ENCODE measurements at places on chromosomes 1 and 21. TPM values are rescaled to one million over a fixed set of nuclear protein-coding genes. Genes with fewer than 3 reads are reported as not detected.

DNA sequence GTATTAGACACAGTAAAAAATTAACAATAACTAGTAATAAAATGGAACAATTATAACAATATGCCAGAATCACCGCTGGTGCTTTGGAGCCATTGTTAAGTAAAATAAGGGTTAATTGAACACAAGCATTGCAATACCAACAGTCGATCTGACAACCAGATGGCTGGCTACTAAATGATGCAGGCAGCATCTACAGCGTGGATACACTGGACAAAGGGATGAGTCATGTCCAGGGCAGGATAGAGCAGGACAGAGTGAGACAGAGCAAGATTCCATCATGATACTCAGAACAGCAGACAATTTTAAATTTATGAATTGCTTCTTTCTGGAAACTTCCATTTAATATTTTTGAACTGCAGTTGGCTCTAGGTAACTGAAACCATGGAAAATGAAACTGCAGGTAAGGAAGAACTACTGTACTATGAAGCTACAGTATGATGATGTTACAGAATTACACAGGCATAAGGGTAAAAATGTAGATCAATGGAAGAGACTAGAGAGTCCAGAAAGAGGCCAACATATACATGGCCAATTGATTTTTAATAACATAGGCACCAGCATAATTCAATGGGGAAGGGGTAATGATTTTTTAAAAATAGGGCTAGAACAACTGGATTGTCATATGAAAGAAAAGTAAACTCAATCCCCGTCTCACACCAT lies 168.7 kb downstream of the RRAGC start:
- DNase-seq = no peak

- no peak for DNase-seq
Measured at GRCh38 chr1:236342403-236343245, 51.5 kb upstream of the EDARADD start.

GRCh38 chr1:109761227-109762038 lies 2.3 kb downstream of the EPS8L3 start:
- no peak for DNase-seq

DNA sequence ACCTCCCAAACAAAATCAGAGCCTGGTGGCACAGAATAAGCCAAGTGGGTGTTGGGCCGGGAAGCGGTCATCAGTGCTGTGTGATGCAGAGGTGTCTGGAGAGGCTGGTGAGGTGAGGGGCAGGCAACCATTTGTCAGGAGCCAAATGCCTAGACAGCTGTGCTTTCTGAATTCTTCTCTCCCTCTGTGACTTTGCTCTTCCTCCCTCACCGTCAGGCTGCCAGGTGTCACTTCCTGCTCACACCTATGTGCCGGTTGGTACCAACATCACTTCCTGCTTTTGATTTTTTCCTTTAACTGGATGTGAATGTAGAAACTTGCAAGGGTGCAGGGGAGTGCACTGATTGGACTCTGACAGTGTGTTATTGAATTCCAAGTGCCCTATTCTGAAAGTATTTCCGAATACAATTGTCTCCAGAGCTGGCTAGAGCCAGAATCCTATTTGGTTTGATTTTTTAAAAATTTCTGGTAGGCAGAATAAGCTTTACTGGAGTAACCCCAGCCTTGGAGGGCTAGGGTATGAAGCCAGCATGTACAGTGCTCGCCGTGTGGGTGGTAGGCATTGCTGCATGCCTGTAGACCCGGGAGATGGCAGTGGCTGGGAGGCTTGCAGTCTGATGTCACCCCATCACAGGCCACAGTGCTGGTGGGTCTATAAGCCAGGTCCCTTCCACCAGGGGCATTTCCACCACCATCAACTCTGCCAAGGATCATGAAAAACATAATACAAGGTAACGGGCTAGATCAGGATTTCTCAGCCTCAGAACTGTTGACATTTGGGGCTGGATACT lies 210.9 kb downstream of the KAZN start:
- DNase-seq = no peak

DNA sequence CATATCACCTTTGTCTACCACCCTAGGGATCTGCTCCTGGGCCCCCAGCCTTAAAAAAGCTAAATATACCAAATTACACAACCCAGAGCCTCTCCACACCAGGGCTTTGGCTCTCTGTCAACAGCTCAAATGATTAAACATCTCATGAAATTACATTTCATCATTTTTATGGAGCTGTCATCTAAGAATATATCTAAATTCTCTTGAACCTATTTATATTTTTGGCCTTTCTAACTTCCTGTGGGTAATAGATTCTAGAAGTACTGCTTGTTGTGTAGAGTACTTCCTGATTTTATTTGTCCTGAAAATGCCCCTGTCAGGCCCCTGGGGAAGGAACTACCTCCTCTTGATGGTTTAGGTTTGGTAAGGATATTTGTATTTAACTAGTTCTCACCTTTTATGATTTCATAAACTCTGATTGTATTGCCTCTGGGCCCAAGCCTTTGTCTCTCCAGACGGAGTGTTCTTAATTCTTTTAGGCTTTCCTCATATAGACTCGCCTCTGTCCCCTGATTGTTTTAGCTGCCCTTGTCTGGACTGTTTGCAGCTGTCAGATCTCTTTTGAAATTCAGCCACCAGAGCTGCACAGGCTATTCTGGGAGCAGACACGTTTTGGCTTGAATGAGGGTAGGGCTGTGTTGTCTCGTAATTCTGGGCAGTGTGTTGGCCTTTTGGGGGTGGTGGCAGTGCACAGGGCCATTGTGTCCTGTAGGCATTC lies 16.6 kb downstream of the MYOG start:
- peak; percentile 74 for DNase-seq

GRCh38 chr21:35316933-35317332 lies 267.8 kb upstream of the RUNX1 start:
- no peak for DNase-seq

DNA sequence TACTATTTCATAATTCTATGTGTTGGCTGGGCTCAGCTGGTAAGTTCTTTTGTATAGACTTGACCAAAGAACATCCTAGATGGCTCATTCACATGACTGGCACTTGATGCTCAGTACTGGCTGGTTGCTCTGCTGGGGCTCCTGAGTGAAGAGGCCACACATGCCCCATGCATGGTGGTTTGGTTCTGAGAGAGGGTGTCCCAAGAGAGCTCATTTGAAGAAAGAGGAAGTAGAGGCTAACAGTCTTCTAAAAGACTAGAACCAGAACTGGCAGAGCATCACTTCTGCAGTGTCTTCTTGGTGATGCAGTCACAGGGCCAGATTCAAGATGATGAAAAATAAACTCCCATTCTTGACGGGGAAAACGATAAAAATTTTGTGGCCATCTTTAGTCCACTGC lies 5.2 kb upstream of the BACH1 start:
- DNase-seq = no peak

- peak; percentile 81 for DNase-seq
Measured at GRCh38 chr1:162023547-162024501, at the start of gene OLFML2B. Gene OLFML2B (minus strand): TSS chr1:162023869. CDS start chr1:162023430, 439 bp downstream.

DNA sequence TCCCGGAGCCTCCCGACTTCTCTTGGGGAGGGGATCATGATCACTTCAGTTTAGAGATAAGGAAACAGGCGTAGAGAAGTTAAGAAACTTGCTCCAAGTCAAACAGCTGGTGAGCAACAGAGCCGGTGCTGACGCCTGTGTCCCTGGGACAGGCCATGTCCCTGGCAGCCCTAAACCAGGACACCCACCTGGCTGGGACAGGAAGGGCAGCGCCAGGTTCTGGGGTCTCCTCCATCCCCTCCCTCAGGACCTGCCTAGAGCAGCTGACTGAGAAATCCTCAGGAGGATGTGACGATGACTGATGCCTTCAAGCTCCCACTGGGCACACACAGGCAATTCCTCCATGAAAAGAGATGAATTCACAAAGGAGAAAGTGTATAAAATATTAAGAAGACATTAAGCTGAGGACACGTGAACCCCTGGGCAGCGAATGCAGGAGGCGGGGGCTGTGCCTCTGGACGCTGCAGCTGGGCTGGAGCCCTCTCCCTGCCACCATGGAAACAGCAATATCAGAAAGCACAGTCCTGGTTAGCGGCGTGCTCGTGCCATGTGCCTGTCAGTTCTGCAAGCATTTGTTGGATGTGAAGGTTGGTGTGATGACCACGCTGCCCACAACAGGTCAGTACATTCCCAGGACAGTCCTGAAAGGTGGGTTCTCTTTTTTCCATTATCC lies 40.1 kb upstream of the C1orf174 start:
- no peak for DNase-seq

DNA sequence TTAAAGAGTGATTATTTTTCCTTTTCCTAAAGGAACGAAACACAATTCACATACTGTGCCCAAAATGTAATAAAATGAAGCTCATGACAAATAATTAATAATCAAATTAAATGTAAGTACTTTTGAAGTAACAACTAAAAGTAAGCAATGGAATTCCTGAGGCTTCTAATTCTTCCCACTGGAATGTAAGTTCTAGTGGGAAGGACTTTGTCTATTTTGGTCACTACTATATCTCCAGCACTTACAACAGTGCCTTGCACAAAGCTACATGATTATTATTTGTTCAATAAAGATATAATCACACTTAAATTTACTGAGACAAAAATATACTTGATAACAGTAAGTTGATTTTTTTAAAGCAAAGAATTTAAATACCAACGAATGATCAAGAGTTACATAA lies 128.8 kb downstream of the COQ8A start:
- no peak for DNase-seq

GRCh38 chr1:79852004-79852403 lies 845.5 kb upstream of the ADGRL4 start:
- DNase-seq = no peak

DNA sequence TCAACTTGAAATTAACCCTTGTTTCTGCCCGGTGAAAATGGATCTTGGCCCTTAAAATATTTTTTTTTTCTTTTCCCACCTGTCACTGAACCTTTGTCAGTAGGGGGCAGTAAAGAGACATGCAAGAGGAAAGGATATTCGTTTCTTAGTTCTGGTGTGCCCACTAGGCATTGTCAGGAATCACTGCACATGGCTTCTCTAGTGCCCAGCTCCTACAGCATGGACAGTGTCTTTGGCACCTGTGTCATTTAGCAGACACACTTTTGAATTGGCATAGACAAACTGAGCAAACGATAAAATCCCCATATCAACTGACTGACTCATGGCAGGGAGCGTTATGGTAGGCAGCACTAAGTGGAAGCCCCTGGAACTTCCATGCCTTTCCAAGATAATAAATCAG lies 1048.1 kb downstream of the BRINP3 start:
- no peak for DNase-seq

- DNase-seq = no peak
Measured at GRCh38 chr21:27688773-27689172, 721.9 kb upstream of the ADAMTS5 start.

DNA sequence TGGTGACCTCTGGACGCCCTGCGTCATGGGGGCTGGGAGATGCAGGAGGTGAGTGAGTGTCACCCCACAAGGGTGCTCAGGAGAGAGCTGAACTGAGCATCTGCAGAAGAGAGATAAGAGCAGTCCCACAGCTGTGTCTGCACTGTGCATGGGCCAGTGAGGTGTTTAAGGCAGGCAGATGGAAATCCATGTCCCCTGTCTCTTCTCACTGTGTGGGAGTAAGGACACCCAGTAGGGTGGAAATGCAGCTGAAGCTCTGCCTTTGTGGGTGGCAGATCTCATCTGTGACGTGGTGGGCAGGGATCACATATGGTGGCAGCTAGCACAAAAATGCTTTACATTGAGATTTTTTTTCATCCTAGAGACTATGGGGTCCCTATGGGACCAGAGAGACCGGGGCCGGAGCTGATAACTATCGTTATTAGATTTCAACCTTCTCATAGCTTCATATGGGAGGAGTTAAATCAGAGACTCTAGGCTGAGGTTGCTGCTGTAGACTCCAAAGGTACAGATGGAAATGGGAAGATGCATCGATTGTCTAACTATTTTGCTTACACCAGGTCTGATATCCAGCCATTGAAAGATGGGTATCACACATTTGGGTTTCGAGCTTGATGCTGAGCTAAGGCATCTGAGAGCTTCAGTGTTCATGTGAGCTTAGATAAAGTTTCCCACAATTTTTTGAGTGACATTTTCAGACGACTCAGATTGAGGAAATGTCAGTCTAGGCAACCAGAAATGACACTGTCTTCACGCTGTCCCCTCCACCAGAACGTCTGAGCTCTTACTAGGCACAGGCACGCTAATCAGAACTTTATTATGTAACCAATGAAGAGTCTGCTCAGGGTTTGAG lies 65.3 kb upstream of the PSEN2 start:
- DNase-seq = no peak

GRCh38 chr1:153402226-153402625 lies 11.4 kb upstream of the S100A8 start:
- DNase-seq = no peak

- no peak for DNase-seq
Measured at GRCh38 chr1:90835661-90836344, 118.7 kb upstream of the BARHL2 start.

DNA sequence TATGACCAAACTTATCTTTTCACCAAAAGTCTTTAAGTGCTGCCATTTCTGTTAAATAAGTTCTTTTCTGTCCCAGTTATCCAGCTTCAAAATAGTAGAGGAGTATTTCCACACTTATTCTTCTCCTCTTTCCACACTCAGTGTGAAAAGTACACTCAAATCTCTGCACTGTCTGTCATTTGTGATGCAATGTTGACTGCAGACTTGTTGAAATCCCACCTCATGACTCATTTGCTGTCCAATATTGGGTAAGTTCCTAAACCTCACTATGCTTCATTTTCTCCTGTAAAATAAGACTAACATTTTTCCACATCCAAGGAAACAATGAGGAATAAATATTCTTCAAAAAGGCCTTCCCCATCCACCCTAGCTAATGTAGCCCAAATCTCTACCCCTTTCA lies 17.5 kb downstream of the LRRIQ3 start:
- DNase-seq = no peak

DNA sequence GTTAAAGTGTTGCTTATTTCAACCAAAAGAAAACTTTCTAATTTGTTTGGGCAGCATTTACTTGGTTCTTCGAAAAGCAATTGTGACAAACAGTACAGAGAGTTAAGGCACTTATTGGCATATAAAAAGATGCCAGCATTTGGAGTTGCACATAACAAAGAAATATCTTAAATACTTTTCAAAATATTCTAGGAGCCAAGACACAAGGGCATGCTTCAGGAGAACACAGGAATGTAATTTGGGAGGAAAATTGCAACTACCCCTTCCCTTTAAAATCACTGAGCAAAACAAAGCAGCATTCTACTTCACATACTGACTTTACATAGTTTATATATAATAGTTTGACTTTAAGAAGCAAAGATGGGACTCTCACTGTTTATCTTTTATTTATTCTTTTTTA lies 4.6 kb upstream of the TIE1 start:
- DNase-seq = no peak

DNA sequence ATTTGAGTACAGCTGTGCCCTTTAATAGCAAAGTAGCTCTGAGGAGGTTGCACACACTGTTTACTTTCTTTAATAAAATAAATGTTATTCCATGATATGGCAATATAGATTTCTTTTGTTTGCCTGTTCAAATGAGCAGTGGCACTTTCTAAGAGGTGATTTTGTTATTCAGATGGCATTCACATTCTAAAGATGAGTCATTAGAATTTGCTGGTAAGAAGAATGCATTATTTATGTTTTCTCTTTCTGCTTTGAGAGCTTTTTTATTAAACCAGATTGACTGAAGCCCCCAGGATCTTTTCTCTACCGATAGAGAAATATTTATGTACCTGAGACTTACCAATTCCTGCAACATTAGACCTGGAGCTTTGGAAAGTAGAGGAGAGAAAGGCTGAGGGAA lies 11.2 kb upstream of the LEPR start:
- DNase-seq = no peak

BRDT gene
- 0.37 TPM for polyA plus RNA-seq

PYHIN1 gene
- polyA plus RNA-seq = 0.23 TPM

PTPRC gene
- polyA plus RNA-seq = 6.9 TPM

PADI2 gene
- 147 TPM for polyA plus RNA-seq

CNKSR1 gene
- 2.5 TPM for polyA plus RNA-seq

OR6Y1 gene
- not detected for polyA plus RNA-seq

FAM43B gene
- 0.72 TPM for polyA plus RNA-seq

SYT14 gene
- polyA plus RNA-seq = 1.7 TPM

KCNJ9 gene
- polyA plus RNA-seq = 0.09 TPM

SV2A gene
- polyA plus RNA-seq = 2.1 TPM

MRTO4 gene
- 29.1 TPM for polyA plus RNA-seq

Data from hindlimb muscle (tissue), 1 donor.